Lower lobe of right lung (tissue), 2 donors: ENCODE measurements at places on chromosomes 4 and X. TPM values are rescaled to one million over a fixed set of nuclear protein-coding genes. Genes with fewer than 3 reads are reported as not detected.
A peak's percentile ranks its signal among the peaks of the same experiment; 100 is the strongest.

Gene DMRTC1B
- total RNA-seq: 0.53 TPM

Gene FIP1L1
- total RNA-seq: 48.8 TPM

Gene TEX13C
- total RNA-seq: not detected

Gene ODAPH
- not detected for total RNA-seq

Gene MAOA
- total RNA-seq: 159 TPM

Gene GAGE12J
- total RNA-seq: not detected

Gene CDKL5
- total RNA-seq: 30.6 TPM

Gene USP17L18
- total RNA-seq: not detected

Gene TRIM60
- not detected for total RNA-seq

Gene CT55
- not detected for total RNA-seq

Gene DNAAF6
- total RNA-seq: 2.0 TPM

- no peak for DNase-seq
Observed at GRCh38 chr4:44668526-44668925, 9.7 kb upstream of the GUF1 start.

DNA sequence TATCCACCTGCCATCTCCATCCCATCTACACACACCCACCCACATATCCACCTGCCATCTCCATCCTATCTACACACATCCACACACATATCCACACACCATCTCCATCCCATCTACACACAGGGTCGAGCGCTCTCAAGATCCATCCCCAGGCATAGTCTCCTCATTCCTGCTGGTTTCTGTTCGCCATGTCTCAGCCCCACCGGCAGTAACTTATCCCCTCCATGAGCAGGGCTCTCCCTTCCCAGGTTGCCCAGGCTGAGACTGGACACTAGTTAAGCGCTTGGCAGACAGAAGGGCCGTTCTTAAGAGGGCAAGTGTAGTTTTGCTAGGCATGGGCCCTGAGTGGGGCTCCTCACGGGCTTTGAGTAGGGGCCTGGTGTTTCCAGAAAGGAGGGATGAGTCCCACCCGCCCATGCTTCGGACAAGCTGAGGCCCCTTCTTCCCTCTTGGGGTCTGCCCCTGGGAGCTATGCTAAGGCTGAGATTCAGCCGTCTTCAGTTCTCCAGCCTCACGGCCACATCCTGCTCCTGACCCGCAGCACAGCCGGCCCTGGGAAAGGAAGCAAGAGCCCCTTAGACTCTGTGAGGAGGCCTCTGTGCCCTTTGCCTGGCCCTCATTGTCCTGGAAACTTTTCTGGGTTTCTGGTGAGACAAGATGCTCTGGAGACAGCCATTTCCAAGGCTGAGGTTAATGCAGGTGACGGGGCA, 20.4 kb downstream of the TMEM271 start:
- no peak for DNase-seq

- no peak for DNase-seq
Observed at GRCh38 chr4:7625071-7625470, 190.3 kb upstream of the PSAPL1 start.

GRCh38 chrX:10979956-10980355, 131.2 kb upstream of the HCCS start:
- DNase-seq: no peak

GRCh38 chr4:78766650-78767049, 9.5 kb upstream of the BMP2K start:
- no peak for DNase-seq

DNA sequence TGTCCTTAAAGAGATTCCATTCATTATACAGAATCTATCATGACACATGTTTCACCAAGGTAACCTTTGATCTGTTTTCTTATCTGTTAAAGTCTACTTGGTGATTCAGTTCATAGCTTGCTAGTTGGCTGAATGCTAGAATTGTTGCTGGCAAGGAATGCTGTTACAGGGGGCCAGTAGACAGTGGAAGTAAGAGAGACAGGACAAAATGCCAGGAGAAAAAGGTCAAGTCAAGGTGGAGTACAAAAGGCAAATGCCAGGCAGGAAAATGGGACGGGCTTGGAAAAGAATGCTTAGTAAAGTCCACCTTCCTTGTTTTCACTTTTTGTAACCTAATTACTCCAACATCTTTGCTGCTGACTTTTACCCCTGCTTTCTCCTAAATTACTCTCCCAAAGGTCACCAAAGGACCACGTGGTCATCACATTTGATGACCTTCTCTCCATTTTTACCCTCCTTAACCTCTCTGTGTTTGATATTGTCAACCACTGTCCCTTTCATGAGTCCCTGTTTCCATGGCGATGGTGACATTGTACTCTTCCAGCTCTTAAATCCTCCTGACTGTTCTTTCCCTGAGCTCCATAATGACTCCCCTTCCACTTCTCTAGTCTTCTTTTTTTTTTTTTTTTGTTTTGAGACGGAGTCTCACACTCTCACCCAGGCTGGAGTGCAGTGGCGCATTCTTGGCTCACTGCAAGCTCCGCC, 24.5 kb upstream of the TAPT1 start:
- DNase-seq: no peak

GRCh38 chr4:90495211-90495610, 368.0 kb downstream of the CCSER1 start:
- no peak for DNase-seq

- DNase-seq: no peak
Observed at GRCh38 chr4:157242871-157243270, 22.3 kb downstream of the GRIA2 start.

- DNase-seq: no peak
Observed at GRCh38 chr4:104868958-104869357, 277.7 kb upstream of the TET2 start.

DNA sequence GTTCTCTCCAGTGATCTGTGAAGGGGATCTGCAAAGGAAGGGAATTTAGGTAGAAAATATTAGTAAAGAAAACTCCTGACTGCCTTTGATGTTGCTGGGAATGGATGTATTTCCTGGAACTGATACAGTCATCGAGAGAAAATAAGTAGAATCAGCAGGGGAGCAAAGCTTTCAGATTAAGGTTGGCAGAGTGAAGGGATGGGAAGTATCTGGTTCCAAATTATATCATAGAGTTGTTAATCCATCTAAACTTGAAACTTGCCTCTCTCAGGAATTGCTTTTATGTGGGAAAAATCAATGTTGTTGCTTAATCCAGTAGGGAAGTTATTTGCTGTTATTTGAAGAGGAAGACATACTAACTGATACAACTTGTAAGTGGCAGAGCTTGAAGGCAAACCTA, 19.3 kb downstream of the EPHA5 start:
- no peak for DNase-seq

DNA sequence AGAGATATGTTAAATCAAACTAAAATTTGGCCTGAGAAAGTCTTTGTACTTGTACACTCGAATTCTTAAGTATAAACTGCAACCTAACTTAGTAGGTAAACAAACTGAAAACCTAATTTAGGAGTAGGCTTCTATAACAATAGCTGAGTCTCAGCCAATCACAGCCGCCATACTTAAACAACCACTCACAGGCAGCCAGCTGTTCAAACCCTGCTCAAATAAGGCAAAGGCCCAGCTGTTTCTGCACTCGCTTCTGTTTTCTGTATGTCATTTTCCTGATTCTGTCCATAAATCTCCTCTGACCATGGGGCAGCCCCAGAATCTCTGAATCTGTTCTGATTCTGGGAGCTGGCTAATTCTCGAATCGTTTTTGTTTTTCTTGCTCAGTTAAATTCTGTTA, 7.8 kb upstream of the PLS3 start:
- DNase-seq: no peak

GRCh38 chr4:25131926-25132325, 28.3 kb downstream of the SEPSECS start:
- no peak for DNase-seq

DNA sequence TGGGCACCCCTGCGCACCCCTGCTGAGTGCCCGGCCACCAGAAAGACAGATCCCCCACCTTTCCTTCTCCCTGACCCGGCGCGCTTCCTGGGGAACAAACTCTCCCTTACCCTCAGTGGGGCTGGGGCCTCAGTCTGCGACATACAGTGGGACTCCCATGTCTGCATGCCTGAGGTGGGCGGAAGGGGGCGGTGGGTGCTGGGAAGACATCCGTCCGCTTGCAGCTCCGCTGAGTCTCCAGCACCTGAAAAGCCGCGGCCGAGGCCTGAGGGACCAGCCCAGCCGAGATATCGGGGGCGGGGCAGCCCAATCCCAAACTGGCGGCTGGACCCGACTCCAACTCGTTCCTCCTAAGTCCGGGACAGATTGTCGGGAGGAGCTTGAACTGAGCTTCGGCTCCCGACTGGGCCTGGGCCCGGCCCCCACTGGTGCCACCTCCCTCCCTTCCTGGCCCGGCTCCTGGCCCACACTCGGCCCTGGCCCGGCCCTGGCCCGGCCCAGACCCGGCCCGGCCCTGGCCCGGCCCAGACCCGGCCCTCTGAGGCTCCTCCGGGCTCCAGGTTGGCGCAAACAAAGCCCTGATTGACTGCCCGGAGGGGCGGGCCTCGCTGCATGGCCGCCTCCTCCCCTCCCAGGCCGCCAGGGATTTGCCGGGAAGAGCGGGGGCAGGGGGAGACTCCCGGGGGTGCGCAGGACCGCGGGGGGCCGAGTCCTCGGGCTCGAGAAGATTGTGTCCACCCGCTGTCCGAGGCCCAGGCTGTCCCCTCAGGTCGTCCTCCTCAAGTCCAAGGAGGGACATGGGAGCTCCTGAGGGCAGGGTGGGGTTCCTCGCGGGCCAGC, 877 bp upstream of the SLC16A2 start:
- peak; percentile 63 for DNase-seq

GRCh38 chr4:183961795-183962194, 56.7 kb downstream of the STOX2 start:
- DNase-seq: no peak

DNA sequence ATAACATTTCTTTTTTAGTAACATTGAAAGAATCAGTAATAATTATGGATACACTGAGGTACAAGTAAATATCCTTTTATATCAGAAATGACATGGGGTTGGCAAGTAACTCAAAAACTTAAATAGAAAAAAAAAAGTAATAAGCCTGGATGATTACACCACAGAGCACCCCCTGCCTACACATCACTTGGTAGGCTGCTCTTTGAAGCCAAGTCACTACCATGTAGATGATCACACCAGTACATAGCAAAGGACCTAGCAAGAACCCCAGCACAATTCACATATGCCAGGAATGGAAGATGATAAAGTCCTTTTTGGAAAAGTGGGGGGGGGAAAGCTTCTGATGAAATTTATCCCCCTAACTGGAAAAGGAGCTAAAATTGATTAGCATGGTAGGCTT, 56.9 kb downstream of the METTL14 start:
- no peak for DNase-seq

GRCh38 chrX:43019021-43019420, 241.1 kb upstream of the PPP1R2C start:
- DNase-seq: no peak

- DNase-seq: no peak
Observed at GRCh38 chr4:55338486-55338885, 7.6 kb upstream of the SRD5A3 start.
